Left renal cortex interstitium (tissue), 4 donors: ENCODE measurements at places on chromosomes 4 and X. TPM values are rescaled to one million over a fixed set of nuclear protein-coding genes. Genes with fewer than 3 reads are reported as not detected.

Gene RS1
- polyA plus RNA-seq, result 0.20 TPM

Gene MTMR8
- 2.0 TPM for polyA plus RNA-seq

Gene VCX3B
- polyA plus RNA-seq, result 0.30 TPM

Gene PSMD10
- 64.1 TPM for polyA plus RNA-seq

Gene MXRA5
- polyA plus RNA-seq, result 3.6 TPM

- DNase-seq, result no peak
Observed at GRCh38 chrX:130245441-130245840, 23.3 kb downstream of the ZNF280C start.

GRCh38 chr4:102338405-102338804, 6.9 kb downstream of the SLC39A8 start:
- DNase-seq, result no peak

- no peak for DNase-seq
Observed at GRCh38 chr4:2931512-2932301, 31.5 kb downstream of the NOP14 start.

DNA sequence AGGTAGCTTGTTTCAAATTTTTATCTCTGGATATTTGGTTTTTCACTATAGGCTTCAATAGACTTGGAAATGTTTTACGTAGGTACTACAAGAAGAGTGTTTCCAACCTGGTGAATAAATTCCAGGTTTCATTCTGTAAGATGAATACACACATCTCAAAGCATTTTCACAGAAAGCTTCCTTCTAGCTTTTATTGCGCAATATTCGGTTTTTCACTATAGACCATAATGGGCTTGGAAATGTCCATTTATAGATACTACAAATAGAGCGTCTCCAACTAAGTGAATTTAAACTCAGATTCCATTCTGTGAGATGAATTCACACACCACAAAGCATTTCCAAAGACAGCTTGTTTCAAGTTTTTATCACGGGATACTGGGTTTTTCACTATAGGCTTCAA, 857.7 kb upstream of the HS3ST1 start:
- no peak for DNase-seq

GRCh38 chrX:108177351-108178142, 86.0 kb downstream of the ATG4A start:
- DNase-seq, result no peak

- DNase-seq, result no peak
Observed at GRCh38 chr4:103168993-103169392, 29.1 kb downstream of the CENPE start.

DNA sequence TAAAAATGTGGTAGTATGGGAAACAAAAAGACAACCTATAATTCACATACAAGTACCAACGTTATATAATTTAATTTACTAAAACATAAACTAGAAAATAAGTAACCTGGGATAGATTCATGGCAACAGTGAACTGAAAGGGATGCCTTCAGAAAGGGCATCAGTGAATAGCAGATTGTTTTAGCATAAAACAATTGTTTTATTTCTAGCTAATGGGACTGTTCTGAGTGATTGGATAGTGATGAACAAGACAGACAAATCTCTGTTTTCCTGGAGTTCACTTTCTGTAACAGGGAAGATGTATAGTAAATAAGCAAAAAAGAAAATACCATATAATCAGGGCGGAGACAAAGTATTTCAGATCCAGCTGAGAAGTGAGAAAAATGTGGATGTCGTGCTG, 379.1 kb upstream of the SPOCK3 start:
- no peak for DNase-seq

GRCh38 chrX:25020905-25021449, 5.2 kb upstream of the ARX start:
- DNase-seq, result no peak

DNA sequence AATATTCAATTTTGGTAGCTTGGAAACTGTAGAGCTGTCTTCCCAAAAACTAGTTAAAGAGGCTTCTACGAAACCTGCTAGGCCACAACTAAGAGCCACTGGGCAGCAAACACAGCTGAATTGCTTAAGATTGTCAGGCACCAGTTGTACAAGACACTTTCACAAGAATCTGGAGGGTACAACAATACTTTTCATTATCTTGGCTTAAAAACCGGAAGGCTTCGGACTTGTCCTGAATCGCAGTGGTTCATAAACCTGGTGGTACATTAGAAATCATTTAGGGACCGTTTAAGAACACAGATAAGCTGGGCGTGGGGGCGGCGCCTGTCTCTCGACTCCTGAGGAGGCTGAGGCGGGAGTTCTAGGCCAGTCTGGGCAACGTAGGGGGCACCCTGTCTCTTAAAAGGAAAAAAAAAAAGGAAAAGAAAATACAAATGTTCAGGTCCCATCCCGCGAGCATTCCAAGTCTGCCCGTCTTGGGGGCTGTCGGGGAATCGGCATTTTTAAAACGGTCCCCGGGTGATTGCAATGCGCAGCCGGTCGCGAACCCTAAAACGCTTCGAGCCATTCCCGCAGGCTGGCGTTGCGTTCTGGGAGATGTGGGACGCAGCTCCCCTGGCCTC, 763 bp downstream of the PYURF start:
- DNase-seq, result peak; percentile 47

DNA sequence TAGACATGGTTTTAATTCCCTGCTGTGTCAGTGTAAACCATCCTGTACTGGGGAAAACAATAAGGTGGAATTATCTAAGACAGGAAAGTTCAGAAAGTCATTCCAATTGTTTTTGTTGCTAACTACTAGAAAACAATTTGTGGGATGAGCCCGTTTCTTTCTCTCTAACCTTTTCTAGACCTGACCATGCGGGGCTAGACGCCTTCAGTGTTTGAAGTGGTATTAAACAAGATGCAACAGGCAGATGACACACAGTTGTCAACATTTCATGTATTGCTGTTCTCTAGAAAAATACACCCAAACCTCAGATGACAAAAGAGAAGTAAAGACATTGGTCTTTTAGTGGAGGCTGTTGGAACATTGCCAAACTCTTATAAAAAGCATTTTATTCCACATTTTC, 105.7 kb downstream of the FRAS1 start:
- no peak for DNase-seq

DNA sequence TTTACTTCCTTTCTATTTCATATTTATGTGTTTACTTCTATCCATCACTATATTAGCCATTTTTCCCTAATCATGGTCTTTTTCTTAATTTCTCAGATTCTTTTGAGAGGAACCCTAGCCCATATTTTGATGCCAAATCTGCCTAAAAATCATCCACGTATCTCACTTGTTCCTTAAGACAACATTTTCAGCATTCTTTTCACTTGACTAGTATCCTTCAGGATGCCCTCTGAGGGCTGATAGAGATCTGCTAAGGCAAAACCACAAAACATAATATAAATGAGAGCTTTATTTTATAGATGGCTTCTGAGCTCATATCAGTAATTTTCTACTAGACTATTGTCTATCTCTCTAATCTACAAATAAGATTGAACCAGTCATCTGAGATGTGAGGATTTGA, 341.9 kb downstream of the GPM6A start:
- no peak for DNase-seq
